WTC11 (cell line): ENCODE measurements at places on chromosomes 2 and 18.

GRCh38 chr2:145845207-145845894, 1325.4 kb upstream of the ZEB2 start:
- DNase-seq: no peak

DNA sequence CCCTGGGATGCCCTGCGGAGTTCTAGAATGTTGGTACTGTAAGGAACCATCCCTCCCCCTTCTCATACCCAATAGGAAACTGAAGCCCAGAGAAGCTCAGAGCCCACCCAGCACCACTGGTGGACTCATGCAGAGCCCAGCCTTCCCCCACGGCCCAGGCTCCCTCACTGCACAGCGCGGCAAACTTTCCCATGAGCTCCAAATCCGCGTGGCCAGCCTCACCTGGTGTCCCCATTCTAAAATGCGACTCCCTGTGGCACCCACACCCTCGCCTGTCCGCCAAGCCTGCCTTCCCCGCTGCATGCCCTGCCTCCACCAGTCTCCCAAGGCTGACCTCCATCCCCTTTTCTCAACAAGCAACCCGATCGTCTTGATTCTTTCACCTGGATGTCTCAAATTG, 51.1 kb downstream of the PTGR3 start:
- DNase-seq: no peak

DNA sequence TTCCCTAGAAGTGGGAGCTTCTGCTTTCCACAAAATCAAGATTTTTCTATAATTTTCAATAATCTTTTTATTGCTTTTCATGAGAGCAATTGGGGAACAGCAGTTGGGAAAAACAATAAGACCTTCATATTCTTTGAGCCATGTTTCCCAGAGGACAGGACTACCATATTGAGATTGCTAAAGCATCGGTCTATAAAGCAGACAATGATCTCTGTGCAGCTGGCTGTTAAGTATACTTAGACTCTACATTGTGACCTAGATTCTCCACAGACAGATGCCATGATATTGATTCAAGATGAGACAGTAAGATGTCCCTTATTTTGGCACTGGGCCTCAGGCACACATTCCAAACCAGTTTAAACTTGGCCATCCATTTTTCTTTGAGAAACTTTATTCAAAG, 1178.7 kb downstream of the SUCLG1 start:
- no peak for DNase-seq

- peak; percentile 10 for DNase-seq
Measured at GRCh38 chr2:240567137-240567871, 980 bp upstream of the RNPEPL1 start.

GRCh38 chr2:105404736-105405135, 5.9 kb upstream of the FHL2 start:
- no peak for DNase-seq

DNA sequence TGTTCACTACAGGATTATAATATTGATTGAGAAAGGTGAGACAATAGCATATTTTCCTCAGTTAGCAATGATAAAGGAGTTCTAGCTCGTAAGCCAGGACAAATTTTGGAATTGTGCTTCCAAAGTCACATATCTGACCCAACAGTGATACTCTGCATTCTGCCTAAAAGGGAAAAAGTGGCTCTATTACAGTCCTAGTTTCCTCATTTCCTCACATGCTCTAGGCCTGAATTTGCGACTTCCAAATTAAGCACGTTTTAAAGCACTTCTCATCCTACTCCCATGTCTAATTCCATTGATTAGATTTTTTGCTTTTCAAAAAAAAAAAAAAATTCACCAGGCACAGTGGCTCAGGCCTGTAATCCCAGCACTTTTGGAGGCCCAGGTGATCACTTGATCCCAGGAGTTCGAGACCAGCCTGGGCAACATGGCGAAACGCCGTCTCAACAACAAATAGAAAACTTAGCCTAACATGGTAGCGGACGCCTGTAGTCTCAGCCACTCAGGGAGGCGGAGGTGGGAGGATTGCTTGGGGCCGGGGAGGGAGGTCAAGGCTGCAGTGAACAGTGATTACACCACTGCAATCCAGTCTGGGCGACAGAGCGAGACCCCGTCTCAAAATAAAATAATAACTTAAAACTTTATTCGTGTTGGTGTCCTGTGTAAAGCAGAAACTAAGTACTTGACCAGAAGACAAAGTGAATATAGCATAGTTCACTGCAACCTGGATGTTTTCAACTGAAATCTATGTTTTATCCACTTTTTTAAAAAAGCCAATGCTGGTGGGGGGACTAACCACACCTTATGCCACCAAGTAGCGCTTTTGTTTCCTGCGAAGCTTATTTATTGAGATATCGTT, 1.5 kb downstream of the ESCO1 start:
- no peak for DNase-seq

- no peak for DNase-seq
Measured at GRCh38 chr18:6052449-6052913, 157.2 kb upstream of the TMEM200C start.

DNA sequence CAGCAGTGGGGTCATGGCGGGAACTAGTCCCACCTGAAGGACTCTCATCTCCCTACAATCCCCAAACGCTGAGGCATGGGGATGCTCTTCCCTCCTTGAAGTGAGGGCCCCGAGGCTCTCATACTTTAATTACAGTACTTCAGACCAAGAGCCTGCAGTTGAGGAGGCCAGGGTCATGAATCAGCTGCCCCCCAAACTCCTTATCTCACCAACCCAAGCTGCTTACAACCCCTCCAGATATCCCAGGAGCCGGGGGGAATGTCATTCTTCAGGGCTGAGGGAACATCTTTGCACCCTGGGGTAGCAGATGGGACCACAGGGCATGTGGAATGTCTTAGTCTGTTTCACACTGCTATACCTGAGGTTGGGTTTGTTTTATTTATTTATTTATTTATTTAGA, 2.8 kb upstream of the CAPN10 start:
- no peak for DNase-seq

DNA sequence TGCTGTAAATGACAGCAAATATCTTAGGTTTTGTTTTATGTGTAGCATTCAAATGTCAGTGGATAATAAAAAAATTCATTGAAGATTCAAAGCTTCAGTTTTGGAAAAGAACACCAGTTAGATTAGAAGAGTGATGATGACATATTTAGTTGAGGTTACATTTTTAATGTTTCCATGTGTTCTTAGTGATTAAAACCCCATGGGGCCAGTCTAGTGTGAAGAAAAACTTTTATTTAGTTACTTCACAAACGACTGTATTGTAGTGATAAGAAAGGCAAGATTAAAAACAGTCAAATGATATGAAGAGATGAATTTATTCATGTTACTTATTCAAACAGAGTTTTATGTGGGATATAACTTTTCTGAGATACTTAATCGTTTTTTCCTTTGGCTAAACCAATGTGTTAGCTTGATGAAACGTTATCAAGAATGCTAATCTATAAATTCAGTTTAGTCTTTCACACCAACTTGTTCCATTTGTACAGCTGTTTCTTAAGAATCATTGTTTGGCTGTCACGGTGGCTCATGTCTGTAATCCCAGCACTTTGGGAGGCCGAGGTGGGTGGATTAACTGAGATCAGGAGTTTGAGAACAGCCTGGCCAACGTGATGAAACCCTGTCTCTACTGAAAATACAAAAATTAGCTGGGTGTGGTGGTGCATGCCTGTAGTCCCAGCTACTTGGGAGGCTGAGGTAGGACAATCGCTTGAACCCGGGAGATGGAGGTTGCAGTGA, 11.6 kb downstream of the BMPR2 start:
- no peak for DNase-seq

DNA sequence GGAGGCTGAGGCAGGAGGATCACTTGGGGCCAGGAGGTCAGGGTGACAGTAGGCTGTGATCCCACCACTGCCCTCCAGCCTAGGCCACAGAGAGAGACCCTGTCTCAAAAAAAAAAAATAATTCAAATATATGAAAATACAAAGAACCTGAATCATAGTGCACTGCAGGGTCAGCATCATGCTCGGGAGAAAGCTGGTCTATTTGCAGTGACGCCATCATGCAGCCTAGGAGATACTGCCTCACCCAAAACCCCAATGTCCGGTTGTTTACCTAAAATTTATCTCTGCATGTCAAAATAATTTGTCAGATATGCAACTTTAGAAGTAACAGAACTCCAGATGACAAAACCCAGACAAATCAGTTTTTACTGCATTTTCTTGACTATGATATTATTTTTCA, 61.5 kb upstream of the ALKAL2 start:
- no peak for DNase-seq

DNA sequence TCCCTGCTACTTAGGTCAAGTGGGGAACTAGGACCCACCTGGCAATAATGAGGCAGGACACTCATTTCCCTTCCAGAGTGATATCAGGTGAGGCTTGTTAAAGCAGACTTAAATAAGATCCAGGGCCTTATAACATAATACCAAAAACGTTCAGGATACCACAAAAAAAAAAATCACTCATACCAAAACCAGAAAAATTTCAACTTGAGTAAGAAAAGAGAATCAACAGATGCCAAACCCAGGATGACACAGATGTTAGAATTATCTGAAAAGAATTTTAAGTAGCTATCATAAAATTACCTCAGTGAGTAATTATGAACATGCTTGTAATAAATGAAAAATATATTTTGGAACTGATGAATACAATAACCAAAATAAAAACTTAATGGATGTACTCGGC, 255.6 kb upstream of the OSR1 start:
- no peak for DNase-seq

DNA sequence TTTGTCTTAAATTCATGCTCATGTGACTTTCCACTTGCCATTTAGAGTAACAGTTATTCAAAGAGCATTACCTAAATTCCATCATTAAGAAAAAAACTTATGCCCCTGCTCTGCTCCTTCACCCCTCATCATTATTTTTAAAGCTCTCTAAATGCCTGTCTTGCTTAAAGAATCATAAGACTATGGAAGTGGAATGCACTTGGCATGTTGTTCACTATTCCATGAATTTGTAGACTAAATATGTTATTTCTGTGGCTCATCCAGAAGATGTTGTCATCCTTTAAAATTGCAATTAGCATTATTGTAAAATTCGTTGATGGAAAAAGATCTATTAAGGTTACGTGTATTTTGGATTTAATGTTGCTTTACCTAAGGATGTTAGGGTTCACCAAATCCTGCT, 61.8 kb downstream of the FMNL2 start:
- no peak for DNase-seq

GRCh38 chr2:205849136-205849535, 166.8 kb downstream of the NRP2 start:
- DNase-seq: no peak
